ENCODE measurements at places on chromosomes 5 and 9. TPM values are rescaled to one million over a fixed set of nuclear protein-coding genes. Genes with fewer than 3 reads are reported as not detected.

KLF9 gene
- total RNA-seq, result 22.5 TPM

STC2 gene
- 727 TPM for total RNA-seq

ACOT12 gene
- 0.17 TPM for total RNA-seq

S1PR3 gene
- total RNA-seq, result 14.2 TPM

GPR151 gene
- not detected for total RNA-seq

LEAP2 gene
- 0.34 TPM for total RNA-seq

DAB2 gene
- total RNA-seq, result 79.3 TPM

CDKN2B-AS1 gene
- 5.6 TPM for total RNA-seq

PCSK1 gene
- total RNA-seq, result under 0.01 TPM

ZNF883 gene
- 2.4 TPM for total RNA-seq

OTP gene
- total RNA-seq, result not detected

GGTA1 gene
- total RNA-seq, result under 0.01 TPM

GRIN3A gene
- total RNA-seq, result not detected

PTPRD gene
- 13.1 TPM for total RNA-seq

DEPDC1B gene
- 1.0 TPM for total RNA-seq

SH3PXD2B gene
- 14.5 TPM for total RNA-seq

KIF4B gene
- 0.09 TPM for total RNA-seq

SLC6A7 gene
- not detected for total RNA-seq

PSAT1 gene
- 9.0 TPM for total RNA-seq
